ENCODE measurements at places on chromosomes 13 and 19. TPM values are rescaled to one million over a fixed set of nuclear protein-coding genes. Genes with fewer than 3 reads are reported as not detected.

Gene NCCRP1
- 10.3 TPM for total RNA-seq

Gene ZNF724
- total RNA-seq, result 5.4 TPM

Gene SPINT2
- total RNA-seq, result 443 TPM

Gene EDDM13
- not detected for total RNA-seq

Gene CDX2
- total RNA-seq, result not detected

Gene KCNC3
- total RNA-seq, result 8.2 TPM

Gene AKAP8L
- total RNA-seq, result 410 TPM

Gene IL11
- 0.12 TPM for total RNA-seq
